Stomach (tissue), 19 donors: ENCODE measurements at places on chromosomes 16 and 17. TPM values are rescaled to one million over a fixed set of nuclear protein-coding genes. Genes with fewer than 3 reads are reported as not detected.

Gene ZFHX3
- total RNA-seq: 11.9 TPM

Gene CA7
- total RNA-seq: 0.55 TPM

Gene ZFPM1
- 15.2 TPM for total RNA-seq

DNA sequence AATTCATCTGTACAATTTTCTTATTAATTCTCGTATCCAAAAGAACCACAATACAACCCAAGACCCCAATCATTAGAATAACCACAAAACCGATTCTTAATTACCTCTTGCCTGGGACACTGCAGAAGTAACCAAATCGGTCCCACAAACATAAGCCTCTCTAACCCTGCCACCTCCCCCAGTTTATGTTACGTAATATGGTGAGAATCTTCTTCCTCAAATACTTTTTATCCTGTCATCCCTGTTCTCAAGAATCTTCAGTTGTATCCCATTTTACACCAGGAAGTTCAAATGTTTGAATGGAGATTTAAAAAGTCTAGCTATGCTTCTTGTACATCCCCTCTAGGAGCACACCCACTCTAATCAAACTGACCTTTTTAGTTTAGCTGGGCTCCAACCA, 269.3 kb upstream of the TBX2 start:
- no peak for DNase-seq

GRCh38 chr16:89720551-89720812, 216 bp downstream of the VPS9D1 start:
- peak; percentile 52 for DNase-seq

DNA sequence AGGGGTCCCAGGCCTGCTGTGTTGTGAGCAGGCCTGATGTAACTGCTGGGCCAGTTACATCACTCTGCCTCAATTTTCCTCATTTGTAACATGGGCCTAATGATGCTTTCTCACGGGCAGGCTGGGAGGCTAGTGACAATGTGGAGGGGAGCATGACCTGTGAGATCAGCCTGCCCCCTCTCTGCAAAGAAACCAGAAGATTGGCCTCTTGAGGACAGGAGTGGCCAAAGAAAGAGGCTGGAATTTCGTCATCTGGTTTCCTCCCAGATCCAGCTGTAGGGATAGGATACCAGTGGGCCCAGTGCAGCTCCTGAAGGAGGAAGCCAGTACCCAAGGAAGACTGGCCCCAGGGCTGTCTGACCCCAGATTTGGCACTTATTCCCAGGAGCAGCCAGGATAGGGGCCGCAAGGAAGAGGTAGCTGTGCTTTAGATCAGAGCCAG, 615 bp upstream of the SREBF1 start:
- no peak for DNase-seq

GRCh38 chr16:89192956-89193575, 7.3 kb downstream of the SLC22A31 start:
- peak; percentile 77 for DNase-seq

DNA sequence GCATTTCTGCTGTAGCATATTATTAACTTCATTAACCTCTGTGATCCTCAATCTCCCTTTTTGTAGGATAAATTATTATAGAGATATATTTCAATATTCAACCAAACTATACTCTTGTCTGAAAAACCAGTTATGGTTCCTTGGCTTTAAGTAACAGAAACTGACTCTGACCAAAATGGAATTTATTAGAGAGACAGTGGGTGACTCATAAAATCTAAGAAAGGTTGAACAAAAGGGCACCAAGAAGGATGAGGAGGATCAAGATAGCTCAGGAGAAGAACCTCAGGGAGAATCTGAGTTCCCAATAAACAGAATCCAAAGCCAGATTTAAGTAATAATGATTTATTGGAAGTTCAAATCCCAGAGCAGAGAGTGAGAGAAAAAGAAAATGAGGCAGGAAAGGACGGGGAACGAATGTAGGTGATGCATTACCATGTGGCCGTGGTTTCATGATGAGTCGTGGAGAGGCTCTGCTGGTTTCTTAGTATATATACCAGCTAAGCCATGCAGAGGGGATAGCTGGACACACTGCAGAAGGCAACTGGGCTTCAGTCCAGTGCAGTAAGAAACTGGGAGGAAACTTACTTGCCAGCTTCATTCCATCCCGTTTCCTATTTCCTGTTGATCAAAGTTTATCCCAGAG, 151.5 kb upstream of the GOT2 start:
- DNase-seq: no peak

DNA sequence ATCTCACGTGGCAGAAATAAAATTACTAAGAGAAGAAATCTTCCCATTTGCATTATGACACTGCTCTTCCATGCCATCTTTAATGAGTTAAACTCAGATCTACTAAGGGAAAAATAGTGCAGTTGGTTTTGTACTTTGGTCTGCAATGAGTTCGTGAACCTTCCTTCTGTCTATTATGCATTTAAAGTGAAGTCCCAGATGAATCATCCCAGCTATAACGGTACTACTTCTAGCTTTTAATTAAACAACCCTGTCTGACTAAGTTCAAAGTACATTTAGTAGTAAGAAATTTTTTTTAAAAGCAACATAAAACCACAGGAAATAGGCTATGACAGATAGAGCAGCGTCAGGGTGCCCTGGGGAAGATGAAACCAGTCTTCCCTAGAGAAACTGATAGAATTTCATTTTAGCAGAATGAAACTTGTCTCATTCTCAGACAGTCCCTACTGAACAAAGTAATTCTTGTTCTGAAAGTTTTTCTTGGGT, 1.8 kb downstream of the TMIGD1 start:
- DNase-seq: peak; percentile 14

GRCh38 chr17:51947160-51947735, 211.3 kb downstream of the CA10 start:
- DNase-seq: no peak

GRCh38 chr16:14324581-14324980, 253.5 kb downstream of the MRTFB start:
- DNase-seq: no peak
